Stomach (tissue), 19 donors: ENCODE measurements at places on chromosomes 7 and 10.

GRCh38 chr7:142718313-142718712, 31.0 kb upstream of the PRSS1 start:
- DNase-seq, result no peak

- DNase-seq, result no peak
Measured at GRCh38 chr10:52221923-52222322, 92.2 kb upstream of the DKK1 start.

- no peak for DNase-seq
Measured at GRCh38 chr7:5214236-5214635, 24.2 kb downstream of the WIPI2 start.

GRCh38 chr10:88702848-88703597, 3.0 kb upstream of the LIPK start:
- DNase-seq, result peak; percentile 91

GRCh38 chr10:7526017-7526400, 115.2 kb upstream of the SFMBT2 start:
- no peak for DNase-seq

GRCh38 chr7:2956526-2957368, 86.9 kb downstream of the CARD11 start:
- DNase-seq, result no peak

DNA sequence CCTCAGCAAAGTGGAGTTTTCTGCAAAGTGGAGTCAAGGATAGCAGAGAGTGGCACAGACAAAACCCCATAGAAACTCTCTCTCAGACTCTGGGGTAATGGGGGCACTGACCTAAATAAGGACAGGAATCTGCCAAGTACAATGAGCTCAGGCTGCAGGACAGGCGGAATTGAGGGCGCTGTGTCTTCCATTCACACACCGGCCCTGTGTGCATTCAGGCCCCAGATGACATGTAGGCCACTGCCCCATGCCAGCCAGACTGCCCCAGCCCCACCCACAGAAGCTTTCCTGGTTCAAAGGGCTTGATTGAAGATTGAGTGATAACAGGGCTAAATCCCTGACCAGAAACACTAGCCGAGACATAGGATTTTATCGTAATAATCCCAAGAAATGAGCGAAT, 52.7 kb downstream of the EEPD1 start:
- DNase-seq, result no peak
